Thoracic aorta endothelial cell (primary cell): ENCODE measurements at places on chromosomes 1 and 21. TPM values are rescaled to one million over a fixed set of nuclear protein-coding genes. Genes with fewer than 3 reads are reported as not detected.

Gene USF1
- 53.0 and 54.7 TPM in 2 replicates for total RNA-seq

Gene S100A4
- total RNA-seq = 1.2 and 2.1 TPM in 2 replicates

Gene ZNF695
- total RNA-seq = 3.2 and 4.5 TPM in 2 replicates

Gene NR1I3
- not detected in 2 replicates for total RNA-seq

Gene GFI1
- 0.07 and 0.27 TPM in 2 replicates for total RNA-seq

Gene LEPR
- 9.8 and 12.9 TPM in 2 replicates for total RNA-seq

Gene GJB3
- not detected in 2 replicates for total RNA-seq

Gene DNASE2B
- total RNA-seq = not detected in 2 replicates

Gene RBP7
- total RNA-seq = 0.29 TPM in 1 of 2 replicates, not detected in the other

Gene RNU1-3
- total RNA-seq = under 0.01 TPM in 2 replicates

Gene TMEM269
- 0.13 TPM in 1 of 2 replicates, not detected in the other for total RNA-seq

Gene MCOLN2
- 0.27 and 0.36 TPM in 2 replicates for total RNA-seq

Gene ZNF648
- total RNA-seq = not detected in 2 replicates

Gene CFHR3
- total RNA-seq = not detected in 2 replicates

Gene PIGR
- total RNA-seq = not detected in 2 replicates

Gene PRR9
- not detected in 2 replicates for total RNA-seq

Gene ERRFI1
- 29.2 and 43.9 TPM in 2 replicates for total RNA-seq

Gene SPRR4
- total RNA-seq = not detected in 2 replicates

Gene NTNG1
- 0.13 and 1.0 TPM in 2 replicates for total RNA-seq

Gene SH2D5
- total RNA-seq = 0.80 and 2.8 TPM in 2 replicates

Gene ROR1
- total RNA-seq = 0.53 and 6.7 TPM in 2 replicates

Gene ARHGAP29
- 333 and 361 TPM in 2 replicates for total RNA-seq

Gene DENND2C
- 0.86 and 1.3 TPM in 2 replicates for total RNA-seq

Gene A3GALT2
- not detected in 2 replicates for total RNA-seq

Gene AK5
- total RNA-seq = 0.65 and 8.2 TPM in 2 replicates

Gene SPATA46
- total RNA-seq = not detected in 2 replicates

Gene MMP23B
- 0.13 and 0.29 TPM in 2 replicates for total RNA-seq

Gene LYPD8
- not detected in 2 replicates for total RNA-seq

Gene NMNAT2
- 0.13 and 0.72 TPM in 2 replicates for total RNA-seq

Gene HOOK1
- under 0.01 TPM in 1 of 2 replicates, not detected in the other for total RNA-seq

Gene FHAD1
- 0.14 and 0.27 TPM in 2 replicates for total RNA-seq

Gene PGLYRP4
- not detected in 2 replicates for total RNA-seq

Gene C4BPA
- total RNA-seq = not detected in 2 replicates

Gene CELA2A
- not detected in 2 replicates for total RNA-seq

Gene MASP2
- total RNA-seq = 0.07 TPM in 1 of 2 replicates, not detected in the other

Gene CHRM3
- 0.13 and 2.6 TPM in 2 replicates for total RNA-seq

Gene WNT3A
- total RNA-seq = not detected in 2 replicates

Gene PRRX1
- total RNA-seq = 4.4 and 11.6 TPM in 2 replicates

Gene SLC5A9
- total RNA-seq = not detected in 2 replicates

Gene GOLT1A
- total RNA-seq = not detected in 2 replicates

Gene CFHR1
- not detected in 2 replicates for total RNA-seq

Gene LHX8
- total RNA-seq = not detected in 2 replicates

Gene SAMD13
- 2.8 and 3.2 TPM in 2 replicates for total RNA-seq

Gene MAEL
- not detected in 2 replicates for total RNA-seq

Gene CBR3
- total RNA-seq = 14.5 and 19.2 TPM in 2 replicates

Gene VAV3
- 1.3 and 2.8 TPM in 2 replicates for total RNA-seq

Gene NPR1
- total RNA-seq = 3.7 and 7.8 TPM in 2 replicates

Gene SGIP1
- 7.2 and 22.3 TPM in 2 replicates for total RNA-seq

Gene CAMSAP2
- total RNA-seq = 69.9 and 73.9 TPM in 2 replicates

Gene TAF13
- 84.2 and 144 TPM in 2 replicates for total RNA-seq

Gene NBPF4
- total RNA-seq = not detected in 2 replicates

Gene ARHGEF2
- total RNA-seq = 127 TPM in 2 replicates
